Endodermal cell (in vitro differentiated cells): ENCODE measurements at places on chromosomes 2 and 18. TPM values are rescaled to one million over a fixed set of nuclear protein-coding genes. Genes with fewer than 3 reads are reported as not detected.
A peak's percentile ranks its signal among the peaks of the same experiment; 100 is the strongest.

DNA sequence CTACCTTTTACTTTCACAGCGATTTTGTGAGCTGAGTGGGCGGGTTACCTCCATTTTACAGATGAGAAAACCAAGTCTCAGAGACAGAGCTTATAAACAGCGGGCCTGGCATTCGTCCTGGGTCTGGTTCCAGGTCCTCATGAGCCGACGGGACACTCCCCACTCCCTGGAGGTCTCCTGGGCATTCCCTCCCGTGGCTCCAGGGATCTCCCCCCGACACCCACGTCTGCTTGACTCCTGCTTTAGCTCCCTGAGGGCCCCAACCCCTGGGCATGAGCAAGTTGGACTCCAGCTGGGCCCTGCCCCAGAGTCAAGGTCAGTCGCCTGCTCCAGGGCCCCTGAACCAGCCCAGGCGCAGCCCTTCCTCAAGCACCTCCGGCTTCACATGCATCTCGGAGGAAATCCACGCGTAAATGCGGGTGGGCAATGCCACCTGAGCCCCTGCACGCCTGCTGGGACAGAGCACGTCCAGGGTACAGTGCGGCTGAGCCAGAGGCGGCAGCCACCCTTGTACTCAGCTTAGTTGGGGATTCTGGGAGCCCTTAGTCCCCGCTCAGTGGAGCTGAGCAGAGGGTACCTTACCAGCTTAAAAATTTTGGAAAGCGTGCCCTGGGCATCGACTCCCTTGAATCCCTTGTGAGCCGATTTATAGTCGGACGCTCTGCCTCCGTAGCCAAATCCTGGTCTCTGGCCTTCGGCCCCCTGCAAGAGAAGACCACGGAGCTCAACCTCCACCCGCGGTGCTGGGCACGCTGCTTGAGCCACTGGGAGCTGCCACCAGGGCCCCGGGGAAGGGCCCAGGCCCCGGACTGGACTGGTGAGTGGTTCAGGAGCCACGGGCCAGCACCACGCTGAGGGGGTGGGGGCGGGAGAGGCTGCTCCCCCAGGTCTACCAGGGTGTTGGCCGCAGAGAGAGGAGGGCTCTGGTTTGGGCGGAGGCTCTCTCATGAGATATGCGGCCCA is 148.1 kb downstream of the MBP start:
- no peaks in the 10 kb centered on the region for H3K36me3 ChIP-seq
- no peak overlapping the region for H3K27ac ChIP-seq
- DNase-seq = peak; percentile 44
- H3K27me3 ChIP-seq = no peaks in the 10 kb centered on the region
- H3K4me3 ChIP-seq = no peak overlapping the region

- H3K27me3 ChIP-seq = no peaks in the 10 kb centered on the region
- DNase-seq = peak; percentile 18
- no peak overlapping the region for H3K4me3 ChIP-seq
- peaks cover 9% of the 10 kb centered on the region for H3K36me3 ChIP-seq
Observed at GRCh38 chr2:239322416-239323086, 78.3 kb downstream of the HDAC4 start.

DNA sequence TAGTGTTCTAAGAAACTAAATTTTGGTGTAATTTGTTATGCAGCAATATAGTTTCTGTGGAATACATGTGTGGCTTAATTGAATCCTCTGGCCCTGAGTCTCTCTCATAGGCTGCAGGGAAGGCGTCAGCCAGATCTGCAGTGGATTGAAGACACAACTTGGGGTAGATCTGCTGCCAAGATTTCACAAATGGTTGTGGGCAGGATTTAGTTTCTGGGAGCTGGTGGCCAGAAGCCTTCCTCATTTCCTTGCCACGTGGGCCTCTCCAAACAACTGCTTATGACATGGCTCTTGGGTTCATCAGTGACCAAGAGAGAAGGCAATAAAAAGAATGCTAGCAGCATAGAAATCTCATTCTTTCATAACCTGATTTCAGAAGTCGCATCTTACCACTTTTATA is 28.2 kb downstream of the CCDC102B start:
- no peaks in the 10 kb centered on the region for H3K36me3 ChIP-seq
- no peaks in the 10 kb centered on the region for H3K27me3 ChIP-seq
- H3K27ac ChIP-seq = no peak overlapping the region
- H3K4me1 ChIP-seq = no peaks in the 10 kb centered on the region
- no peak for DNase-seq
- H3K4me3 ChIP-seq = no peak overlapping the region

DNA sequence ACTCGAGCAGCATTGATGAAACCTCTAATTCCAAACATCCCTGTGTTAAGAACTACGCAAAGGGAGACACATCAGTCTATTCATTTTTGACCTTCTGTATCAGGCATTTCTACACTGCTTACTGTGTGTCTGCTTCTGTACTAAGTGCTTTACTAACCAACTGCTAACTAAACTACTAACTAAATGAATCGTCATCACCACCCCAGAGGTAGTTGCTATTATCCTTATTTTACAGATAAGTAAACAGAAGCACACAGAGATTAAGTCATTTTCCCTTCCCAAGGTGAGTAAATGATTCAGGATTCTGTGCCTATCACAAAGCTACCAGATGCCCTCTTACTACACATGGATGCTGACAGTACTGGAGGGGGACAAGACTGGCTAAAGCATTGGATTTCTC is 284.1 kb downstream of the AGPS start:
- peaks cover 47% of the 10 kb centered on the region for H3K27me3 ChIP-seq
- no peak for DNase-seq
- no peak overlapping the region for H3K4me3 ChIP-seq
- H3K36me3 ChIP-seq = no peaks in the 10 kb centered on the region
- H3K4me1 ChIP-seq = peaks cover 17% of the 10 kb centered on the region

DNA sequence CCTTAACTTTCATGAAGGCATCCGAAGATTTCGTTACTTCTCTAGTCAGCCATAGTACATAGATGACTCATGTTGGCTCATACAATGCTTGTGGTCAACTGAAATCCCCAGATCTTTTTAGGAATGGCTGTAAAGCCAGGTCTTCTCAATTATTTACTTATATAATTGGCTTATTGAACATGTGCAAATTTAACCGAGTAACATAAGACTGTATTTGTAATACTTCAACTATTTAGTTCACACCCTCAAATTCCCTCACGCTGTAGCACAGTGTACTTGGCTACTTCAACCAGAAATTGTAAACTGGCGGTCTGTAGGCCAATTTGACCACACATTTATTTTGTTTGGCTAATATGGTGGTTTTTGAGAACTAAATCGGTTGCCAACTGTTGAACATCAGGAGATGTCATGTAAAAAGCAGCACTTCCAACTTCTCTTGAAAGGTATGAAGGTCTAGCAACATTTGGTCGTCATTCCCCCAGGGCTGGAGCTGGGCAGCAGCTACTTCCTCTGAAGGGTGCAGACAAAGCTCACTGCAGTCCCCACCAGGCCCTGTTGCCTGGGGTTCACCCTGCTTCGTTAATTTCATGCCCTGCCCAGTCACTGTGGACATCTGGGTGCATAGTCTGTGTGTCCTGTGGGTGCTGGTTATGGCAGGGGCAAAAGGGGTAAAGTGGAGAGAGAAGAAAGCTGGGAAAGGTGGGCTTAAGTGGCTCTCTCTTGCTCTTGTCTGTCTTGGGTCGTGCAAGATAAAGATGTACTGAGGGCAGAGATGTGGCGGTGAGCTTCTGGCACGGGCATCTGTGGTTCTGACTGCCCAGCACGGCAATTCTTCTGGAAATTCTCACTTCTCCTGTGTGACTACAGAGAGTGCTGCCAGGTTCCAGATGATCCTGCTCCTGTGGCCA is 3.2 kb upstream of the SH3RF3 start:
- H3K27me3 ChIP-seq = peaks cover 27% of the 10 kb centered on the region

RBFA gene
- 27.2 and 27.6 TPM in 2 replicates for total RNA-seq

GRCh38 chr18:13797157-13797611 is 26.8 kb upstream of the MC5R start:
- no peak for DNase-seq
- H3K4me3 ChIP-seq = no peak overlapping the region
- no peaks in the 10 kb centered on the region for H3K4me1 ChIP-seq
- no peak overlapping the region for H3K27ac ChIP-seq

KYNU gene
- 1.0 and 1.2 TPM in 2 replicates for total RNA-seq

TCF4 gene
- total RNA-seq = 40.4 to 66.8 TPM (median 45.3 TPM) in 3 replicates

DNA sequence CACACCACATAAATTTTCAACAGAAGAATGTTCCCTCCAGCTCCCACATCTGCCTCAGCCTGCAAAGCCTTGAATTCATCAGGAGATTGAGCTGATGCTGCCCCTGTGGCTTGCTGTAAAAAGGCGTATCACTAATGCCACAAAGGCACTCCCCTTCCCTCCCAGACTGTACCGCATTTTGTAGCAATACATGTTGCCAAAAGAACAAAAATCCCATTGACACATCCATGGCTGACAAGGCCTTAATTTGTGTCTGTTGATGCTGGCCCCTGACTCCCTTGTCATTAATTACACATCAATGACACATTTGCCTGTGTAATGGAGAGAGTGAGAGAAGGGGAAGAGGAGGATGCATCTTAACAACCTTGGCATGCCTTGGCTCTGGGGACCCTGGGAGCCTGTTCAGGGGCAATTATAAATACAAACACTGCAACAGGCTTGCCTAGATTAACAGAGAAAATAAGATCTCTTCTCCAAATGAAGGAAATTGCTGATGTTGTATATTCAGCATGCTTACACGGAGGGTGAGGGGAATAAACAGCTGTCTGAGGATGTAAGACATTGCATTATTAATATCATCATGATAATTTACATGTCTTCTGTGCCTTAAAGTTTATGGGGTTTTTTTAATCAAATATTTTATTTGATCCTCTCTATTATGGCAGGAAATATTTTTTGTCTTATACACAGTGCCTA is 264.0 kb downstream of the SUCLG1 start:
- H3K4me1 ChIP-seq = no peaks in the 10 kb centered on the region
- H3K27ac ChIP-seq = peak overlapping the region; percentile 9
- H3K4me3 ChIP-seq = no peak overlapping the region
- no peaks in the 10 kb centered on the region for H3K27me3 ChIP-seq

DNA sequence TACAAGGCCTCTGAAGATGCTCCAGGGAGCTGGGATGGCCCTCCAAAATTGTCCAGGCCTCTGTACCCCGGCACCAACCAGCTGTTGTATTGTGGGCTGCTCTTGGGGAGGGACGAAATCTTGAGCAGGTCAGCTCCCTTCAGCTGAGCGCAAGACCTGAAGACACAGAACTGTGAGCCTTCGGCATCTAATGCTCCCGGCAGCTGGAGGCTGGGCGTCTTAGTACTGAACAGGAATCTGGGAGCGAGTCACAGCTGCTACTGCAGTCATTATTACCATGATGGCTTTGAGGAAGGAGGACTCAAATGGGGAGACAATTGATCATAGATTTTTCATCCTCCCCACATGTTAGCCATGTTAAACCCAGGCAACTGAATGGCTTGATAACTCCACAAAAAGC is 83.0 kb upstream of the LTBP1 start:
- H3K36me3 ChIP-seq = no peaks in the 10 kb centered on the region
- H3K4me3 ChIP-seq = no peak overlapping the region
- no peaks in the 10 kb centered on the region for H3K4me1 ChIP-seq

DNA sequence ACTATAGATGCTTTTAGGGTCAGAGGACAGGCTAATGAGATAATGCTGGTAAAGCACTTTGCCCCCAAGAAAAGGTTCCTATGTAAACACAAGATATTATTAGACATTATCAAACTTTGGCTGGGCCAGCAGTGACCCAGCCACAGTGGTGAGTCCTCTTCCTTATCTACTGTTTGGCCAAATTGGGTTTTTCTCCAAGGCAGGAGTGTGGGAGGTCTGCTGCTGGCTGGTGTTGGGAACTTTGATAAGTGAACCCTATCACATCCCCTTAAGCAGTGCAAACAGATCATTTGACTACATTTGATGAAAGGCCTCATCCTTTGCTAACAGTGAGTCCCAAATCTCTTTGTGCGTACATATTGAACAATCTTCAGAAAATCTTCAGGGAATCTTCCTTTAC is 16.2 kb downstream of the FZD7 start:
- H3K4me3 ChIP-seq = peak overlapping the region; percentile 19
- H3K4me1 ChIP-seq = peaks cover 12% of the 10 kb centered on the region
- DNase-seq = no peak
- no peaks in the 10 kb centered on the region for H3K36me3 ChIP-seq
- no peaks in the 10 kb centered on the region for H3K27me3 ChIP-seq

DNA sequence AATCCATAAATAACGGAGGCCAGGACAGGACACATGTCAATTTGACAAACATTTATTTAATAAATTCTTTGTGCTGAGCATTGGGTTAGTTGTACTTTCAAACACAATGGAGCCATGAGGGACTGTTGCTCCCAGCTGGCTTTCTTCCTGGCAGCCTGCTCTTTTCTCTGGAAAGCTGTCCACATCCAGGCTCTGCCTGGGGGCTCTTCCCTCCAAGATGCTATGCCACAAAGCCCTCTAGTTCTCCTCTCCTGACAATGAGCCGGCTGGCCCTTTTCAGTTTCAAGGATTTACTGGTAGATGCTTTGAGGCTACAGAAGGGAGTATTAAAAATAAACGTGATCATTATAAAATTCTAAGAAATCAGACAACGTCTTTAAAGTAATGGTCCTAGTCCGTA is 44.1 kb upstream of the SLC14A2 start:
- no peak overlapping the region for H3K4me3 ChIP-seq
- no peaks in the 10 kb centered on the region for H3K27me3 ChIP-seq
- H3K27ac ChIP-seq = peak overlapping the region; percentile 53
- no peak for DNase-seq
- no peaks in the 10 kb centered on the region for H3K36me3 ChIP-seq

DNA sequence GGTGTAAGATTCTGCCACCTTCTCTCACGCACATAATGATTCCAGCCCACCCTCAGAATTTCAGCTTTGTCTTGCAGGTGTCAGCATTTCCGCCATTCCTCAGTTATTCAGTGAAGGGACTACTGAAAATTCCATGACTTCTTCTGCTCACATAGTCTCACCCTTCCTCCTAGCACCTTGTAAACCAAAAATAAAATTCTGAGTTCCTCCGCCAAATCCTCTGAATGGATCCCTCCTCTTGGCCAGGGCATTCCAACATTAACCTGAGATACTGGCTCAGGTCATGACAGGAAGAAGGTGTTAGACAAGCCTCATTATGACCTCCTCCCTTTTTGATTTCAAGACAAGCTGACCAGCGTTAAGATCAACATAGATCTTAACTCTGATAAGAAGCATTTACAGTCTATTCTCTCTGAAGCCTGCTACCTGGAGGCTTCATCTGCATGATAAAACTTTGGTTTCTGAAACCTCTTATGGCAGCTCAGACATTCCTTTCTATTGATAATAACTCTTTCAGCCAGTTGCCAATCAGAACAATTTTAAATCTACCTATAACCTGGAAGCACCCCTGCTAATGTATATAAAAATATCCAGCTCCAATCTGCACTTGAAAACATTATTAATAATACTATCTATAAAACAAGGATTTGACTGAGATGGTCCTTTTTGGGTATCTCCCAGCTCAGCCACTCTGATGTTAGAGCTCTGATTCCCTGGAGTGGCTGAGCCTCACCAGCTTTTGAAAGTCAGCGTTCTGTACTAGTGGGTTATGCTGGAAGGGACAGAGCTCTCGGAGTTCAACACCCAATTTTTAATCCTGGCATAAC is 136.4 kb upstream of the APCDD1 start:
- no peaks in the 10 kb centered on the region for H3K4me1 ChIP-seq
- H3K4me3 ChIP-seq = peak overlapping the region; percentile 19
- H3K27me3 ChIP-seq = no peaks in the 10 kb centered on the region

TNP1 gene
- not detected in 2 replicates for total RNA-seq

- no peak overlapping the region for H3K4me3 ChIP-seq
- H3K36me3 ChIP-seq = no peaks in the 10 kb centered on the region
- no peaks in the 10 kb centered on the region for H3K4me1 ChIP-seq
- no peaks in the 10 kb centered on the region for H3K27me3 ChIP-seq
Observed at GRCh38 chr18:47777626-47778025, 152.8 kb downstream of the SMAD2 start.

SLC25A52 gene
- total RNA-seq = 0.46 to 1.4 TPM in 2 of 3 replicates, not detected in the other
